Ovary (tissue), 10 donors: ENCODE measurements at places on chromosomes 5 and 9. TPM values are rescaled to one million over a fixed set of nuclear protein-coding genes. Genes with fewer than 3 reads are reported as not detected.

DOCK2 gene
- polyA plus RNA-seq = 8.1 TPM

DNAH5 gene
- 0.01 TPM for polyA plus RNA-seq

FOXB2 gene
- polyA plus RNA-seq = not detected

FAM151B gene
- 1.3 TPM for polyA plus RNA-seq

SLC34A3 gene
- polyA plus RNA-seq = not detected

GTF2H2C gene
- 14.1 TPM for polyA plus RNA-seq

LHFPL2 gene
- 20.3 TPM for polyA plus RNA-seq

SLC25A2 gene
- polyA plus RNA-seq = 0.10 TPM

OCLN gene
- 2.9 TPM for polyA plus RNA-seq

CNTFR gene
- polyA plus RNA-seq = 4.7 TPM

DDX41 gene
- polyA plus RNA-seq = 63.6 TPM

C5orf52 gene
- not detected for polyA plus RNA-seq

CATSPER3 gene
- 0.45 TPM for polyA plus RNA-seq

QRFP gene
- polyA plus RNA-seq = not detected

F12 gene
- polyA plus RNA-seq = not detected

GFPT2 gene
- 29.2 TPM for polyA plus RNA-seq

SPINK7 gene
- polyA plus RNA-seq = not detected

EGFLAM gene
- 9.0 TPM for polyA plus RNA-seq

HMMR gene
- polyA plus RNA-seq = 0.23 TPM

HRCT1 gene
- polyA plus RNA-seq = 0.90 TPM

CAMK2A gene
- polyA plus RNA-seq = 0.15 TPM

CCL27 gene
- not detected for polyA plus RNA-seq
